ENCODE measurements at places on chromosomes 7 and 10.

DNA sequence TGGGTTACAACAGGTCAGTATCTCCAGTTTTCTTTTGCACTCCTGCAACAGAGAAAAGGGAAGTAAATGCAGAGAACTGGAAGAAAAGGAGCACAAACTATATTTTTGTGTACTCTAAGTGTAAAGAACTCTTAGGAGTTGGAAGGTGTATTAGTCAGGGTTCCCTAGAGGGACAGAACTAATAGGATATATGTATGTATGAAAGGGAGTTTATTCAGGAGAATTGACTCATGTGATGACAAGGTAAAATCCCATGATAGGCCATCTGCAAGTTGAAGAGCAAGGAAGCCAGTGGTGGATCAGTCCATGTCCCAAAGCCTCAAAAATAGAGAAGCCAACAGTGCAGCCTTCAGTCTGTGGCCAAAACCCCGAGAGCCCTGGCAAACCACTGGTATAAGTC lies 22.6 kb upstream of the RAB18 start:
- no peak for DNase-seq

GRCh38 chr10:119705434-119705831 lies 20.4 kb upstream of the INPP5F start:
- no peak for DNase-seq

GRCh38 chr7:26815426-26815825 lies 49.0 kb downstream of the SKAP2 start:
- DNase-seq, result no peak

- no peak for DNase-seq
Observed at GRCh38 chr10:88062798-88063472, 199.5 kb downstream of the PTEN start.

DNA sequence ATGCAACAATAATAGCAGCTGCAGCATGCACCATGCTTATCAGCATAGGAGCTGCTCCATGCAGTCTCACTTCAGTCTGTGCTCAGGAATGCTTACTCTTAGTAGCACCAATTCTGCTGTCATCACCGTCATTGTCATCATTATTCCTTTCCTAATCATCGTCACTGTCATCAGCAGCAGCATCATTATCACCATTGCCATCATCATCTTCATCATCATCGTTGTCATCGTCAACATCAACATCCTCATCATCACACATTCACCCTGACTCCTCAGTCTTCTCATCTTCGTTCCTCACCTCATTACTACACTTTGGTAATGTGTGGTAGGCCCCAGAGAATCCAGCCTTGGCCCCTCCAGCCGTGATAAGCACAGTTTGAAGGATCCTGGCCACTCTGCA lies 545.0 kb downstream of the TNS3 start:
- no peak for DNase-seq

GRCh38 chr10:49179699-49180443 lies 8.3 kb downstream of the TMEM273 start:
- DNase-seq, result no peak

DNA sequence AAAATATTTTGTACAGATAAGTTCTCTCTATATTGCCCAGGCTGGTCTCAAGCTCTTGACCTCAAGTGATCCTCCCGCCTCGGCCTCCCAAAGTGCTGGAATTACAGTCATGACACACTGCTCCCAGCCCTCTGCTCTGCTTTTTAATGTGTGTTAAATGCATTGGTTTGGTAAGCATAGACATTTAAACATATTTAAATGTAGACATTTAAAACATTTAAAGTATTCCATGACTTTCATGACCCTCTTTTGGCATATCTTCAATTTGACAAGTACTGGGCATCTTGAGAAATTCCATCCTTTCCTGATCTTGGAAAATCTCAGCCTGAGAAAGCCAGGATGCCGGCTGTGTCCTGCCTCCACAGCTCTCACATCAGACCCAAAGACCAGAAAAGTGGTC lies 5.2 kb upstream of the SAR1A start:
- no peak for DNase-seq

- no peak for DNase-seq
Observed at GRCh38 chr10:22723343-22723779, 9.0 kb upstream of the PIP4K2A start.

GRCh38 chr7:18393465-18394118 lies 102.0 kb upstream of the HDAC9 start:
- DNase-seq, result no peak

GRCh38 chr10:1933215-1933614 lies 195.9 kb upstream of the ADARB2 start:
- DNase-seq, result no peak

GRCh38 chr10:115514895-115515294 lies 421.7 kb downstream of the ATRNL1 start:
- DNase-seq, result no peak

DNA sequence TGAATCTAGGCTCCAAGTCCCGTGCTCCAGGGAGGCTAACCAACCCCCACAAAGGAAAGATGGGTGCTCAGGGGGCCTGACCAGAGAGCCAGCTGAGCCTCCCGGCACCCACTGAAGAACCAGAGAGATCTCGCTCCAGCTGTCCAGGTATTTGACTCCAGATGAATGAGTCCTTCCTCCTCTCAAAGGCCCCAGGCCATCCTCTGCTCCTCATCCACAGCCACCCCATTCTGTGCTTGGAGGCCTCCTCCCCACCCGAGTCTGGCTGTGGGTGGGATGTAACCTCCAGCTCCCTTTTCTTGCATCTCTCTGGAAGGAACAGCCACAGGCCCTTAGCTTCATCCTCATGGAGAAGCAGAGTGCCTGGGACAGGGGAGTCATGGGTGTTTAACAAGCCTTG lies 44.6 kb downstream of the VSTM4 start:
- no peak for DNase-seq

Data from stimulated activated CD4-positive, alpha-beta T cell treated with anti-CD3 and anti-CD28 coated beads, Interleukin-1b, Interleukin-23, amount 100 ng/mL, for 24 hours (primary cell).